Activated CD8-positive, alpha-beta memory T cell treated with anti-CD3 and anti-CD28 coated beads for 4 hours (primary cell): ENCODE measurements at places on chromosomes 6 and 20.

DNA sequence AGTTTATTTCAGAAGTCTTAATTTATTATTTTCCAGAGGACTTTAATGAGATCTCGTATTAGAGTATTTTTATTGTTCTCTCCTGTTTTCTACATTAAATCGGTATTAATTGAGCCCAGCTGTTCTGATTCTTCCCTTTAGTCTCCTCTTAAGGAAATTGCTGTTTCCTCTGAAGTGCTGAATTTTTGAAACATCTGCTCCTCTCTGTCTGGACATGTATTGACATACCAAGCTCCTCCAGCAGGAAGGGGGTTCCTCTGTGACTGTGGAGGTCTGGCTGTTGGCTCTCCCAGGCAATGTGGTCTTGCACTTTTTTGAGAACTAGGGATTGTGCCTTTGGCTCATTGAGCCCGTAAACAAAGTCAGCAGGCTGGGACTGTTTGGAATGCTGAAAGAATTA is 74.9 kb downstream of the MAP3K4 start:
- no peak for DNase-seq

DNA sequence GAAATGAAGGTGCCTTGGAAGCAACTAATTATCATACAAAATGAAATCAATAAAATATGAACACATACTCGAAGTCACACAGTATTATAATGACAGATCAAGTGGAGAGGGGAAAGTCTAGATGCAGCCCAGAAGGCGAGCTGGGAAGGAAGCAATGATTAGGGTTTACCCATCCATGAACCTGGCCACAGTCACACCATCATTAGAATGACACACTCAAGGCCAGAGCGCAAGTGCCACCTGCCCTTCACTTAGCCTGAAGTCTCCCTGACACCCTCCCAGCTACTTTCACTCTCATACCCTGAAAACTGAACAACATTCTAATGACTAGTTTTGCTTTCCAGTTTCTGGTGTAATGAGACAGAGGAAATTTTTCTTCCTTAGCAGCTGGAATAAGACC is 302.8 kb upstream of the JARID2 start:
- no peak for DNase-seq

DNA sequence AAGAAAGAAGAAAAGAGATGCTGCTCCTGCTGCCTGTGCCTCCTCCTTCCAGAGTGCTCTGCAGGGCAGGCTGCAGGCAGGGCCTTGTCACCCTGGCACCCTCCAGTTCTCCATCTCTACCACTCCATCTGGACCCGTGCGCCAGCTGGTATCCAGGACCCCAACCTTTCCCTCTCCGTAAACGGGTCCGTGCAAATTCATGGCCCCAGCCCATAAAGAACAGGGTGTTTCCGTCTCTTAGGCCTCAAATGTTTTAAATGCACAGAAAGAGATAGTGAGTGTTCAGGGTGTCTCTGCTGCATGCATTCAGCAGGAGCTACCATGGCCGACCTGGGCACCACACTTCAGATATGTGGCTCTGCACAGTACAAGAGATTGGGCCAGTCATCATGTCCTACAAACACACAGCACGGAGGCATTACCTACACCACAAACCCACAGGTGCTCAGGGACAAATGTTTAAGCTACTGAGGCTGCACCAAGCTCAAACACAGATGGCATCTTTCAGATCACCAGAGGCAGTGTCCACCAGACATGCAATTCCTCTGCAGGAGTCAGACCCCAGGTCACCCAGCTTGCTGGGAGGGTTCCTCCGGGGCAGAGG is 258.1 kb downstream of the DLL1 start:
- no peak for DNase-seq

GRCh38 chr20:1616858-1617434 is 2.9 kb downstream of the SIRPB1 start:
- DNase-seq, result no peak

- DNase-seq, result no peak
Measured at GRCh38 chr20:17795501-17796071, 95.8 kb downstream of the BANF2 start.

DNA sequence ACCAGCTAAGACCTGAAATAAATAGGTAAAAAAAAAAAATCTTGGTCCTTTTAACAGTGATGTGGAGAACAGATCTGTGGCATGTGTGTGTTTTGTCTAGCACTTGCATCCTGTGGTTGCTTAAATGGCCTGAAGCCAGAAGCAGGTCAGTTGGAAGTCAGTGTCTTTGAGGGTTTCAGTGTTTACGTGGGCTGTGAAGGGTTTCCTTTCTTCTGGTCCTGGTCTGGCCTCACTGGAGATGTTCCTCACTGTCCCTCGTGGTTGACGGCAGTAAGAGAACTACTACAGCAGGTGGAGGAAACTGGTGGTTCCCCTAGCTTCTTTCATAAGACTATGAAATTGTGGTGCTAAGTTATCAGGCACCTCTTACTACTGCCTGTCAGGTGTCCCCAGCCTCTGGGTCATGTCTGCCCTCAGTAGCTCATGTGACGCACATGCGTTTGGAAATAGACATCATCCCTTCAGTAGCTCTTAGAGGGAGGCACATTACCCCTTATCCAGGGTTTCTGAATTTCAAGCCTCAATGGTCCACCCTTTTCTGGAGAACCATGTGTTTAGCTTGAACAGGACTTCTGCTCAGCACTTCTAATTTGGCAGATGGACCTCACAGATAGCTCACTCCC is 59.4 kb upstream of the SCP2D1 start:
- DNase-seq, result no peak

GRCh38 chr6:39078695-39079094 is 30.1 kb downstream of the GLP1R start:
- DNase-seq, result no peak

DNA sequence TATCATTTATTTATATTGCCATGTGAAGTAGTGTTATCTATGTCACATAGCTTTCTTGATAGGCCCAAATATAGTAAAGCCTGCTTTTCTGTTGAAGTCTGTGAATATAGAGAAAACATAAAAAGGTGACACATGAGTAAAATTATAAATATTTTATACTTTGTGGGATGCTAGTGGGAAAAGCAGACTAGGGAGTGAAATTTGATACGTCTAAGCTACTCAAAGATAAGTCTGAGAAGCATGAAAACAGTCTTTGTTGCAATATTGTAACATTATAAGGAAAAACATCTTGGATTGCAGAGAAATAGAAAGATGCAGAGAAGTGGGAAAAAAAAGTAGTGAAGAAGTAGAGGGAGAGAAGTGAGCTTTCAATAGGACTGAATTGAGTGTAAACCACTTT is 75.4 kb downstream of the ZNF292 start:
- DNase-seq, result no peak

GRCh38 chr6:163748036-163748435 is 333.5 kb downstream of the QKI start:
- no peak for DNase-seq

- DNase-seq, result no peak
Measured at GRCh38 chr6:81875782-81876293, 123.4 kb upstream of the TENT5A start.

- no peak for DNase-seq
Measured at GRCh38 chr6:40997234-40997957, 41.6 kb downstream of the UNC5CL start.

- DNase-seq, result no peak
Measured at GRCh38 chr6:25623879-25624278, 28.1 kb upstream of the SCGN start.

DNA sequence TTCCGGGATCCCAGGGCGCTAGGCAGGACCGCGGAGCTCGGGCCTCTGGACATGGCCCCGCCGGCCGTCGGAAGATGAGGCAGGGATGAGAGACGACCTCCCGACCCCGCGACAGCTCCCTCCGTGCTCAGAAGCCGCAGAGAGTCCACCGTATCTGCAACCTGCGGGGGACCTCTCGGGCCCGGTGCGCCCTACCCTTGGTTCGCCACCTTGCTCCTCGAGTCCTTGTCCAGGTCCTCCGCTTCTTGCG is 301 bp downstream of the PPP1R3D start:
- no peak for DNase-seq

DNA sequence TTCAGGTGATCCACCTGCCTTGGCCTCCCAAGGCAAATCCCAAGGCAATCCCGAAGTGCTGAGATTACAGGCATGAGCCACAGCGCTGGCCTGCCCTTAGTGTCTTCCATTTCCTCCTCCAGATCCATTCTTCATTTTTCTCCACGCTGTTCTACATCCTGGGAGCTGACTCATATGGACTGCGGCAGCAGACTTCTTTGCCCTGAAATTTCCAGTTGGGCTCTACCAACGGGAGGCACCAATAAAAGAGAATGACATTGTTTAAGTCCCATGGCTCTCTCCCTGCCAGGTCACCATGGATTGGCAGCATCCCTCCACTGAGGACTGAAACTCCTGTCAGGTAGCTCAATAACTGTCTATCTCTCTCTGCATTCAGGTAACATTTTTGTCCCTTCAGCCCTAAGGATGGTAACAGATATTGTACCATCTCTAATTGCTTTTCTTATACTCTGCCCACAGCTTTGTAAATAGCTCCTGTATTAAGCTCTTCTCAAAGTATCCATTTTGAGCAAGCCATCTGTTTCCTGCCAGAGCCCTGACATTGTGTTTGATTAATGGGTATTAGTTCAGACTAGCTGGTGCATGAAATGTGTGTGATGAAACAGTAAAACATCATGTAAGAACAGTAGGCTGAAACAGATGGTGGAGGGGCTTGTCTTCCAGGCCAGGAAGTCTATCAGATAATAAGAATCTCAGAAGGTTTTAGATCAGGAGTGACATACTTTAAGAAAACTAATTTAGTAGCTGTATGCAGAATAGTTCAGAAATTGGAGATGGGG is 3.6 kb downstream of the TBCC start:
- DNase-seq, result no peak

DNA sequence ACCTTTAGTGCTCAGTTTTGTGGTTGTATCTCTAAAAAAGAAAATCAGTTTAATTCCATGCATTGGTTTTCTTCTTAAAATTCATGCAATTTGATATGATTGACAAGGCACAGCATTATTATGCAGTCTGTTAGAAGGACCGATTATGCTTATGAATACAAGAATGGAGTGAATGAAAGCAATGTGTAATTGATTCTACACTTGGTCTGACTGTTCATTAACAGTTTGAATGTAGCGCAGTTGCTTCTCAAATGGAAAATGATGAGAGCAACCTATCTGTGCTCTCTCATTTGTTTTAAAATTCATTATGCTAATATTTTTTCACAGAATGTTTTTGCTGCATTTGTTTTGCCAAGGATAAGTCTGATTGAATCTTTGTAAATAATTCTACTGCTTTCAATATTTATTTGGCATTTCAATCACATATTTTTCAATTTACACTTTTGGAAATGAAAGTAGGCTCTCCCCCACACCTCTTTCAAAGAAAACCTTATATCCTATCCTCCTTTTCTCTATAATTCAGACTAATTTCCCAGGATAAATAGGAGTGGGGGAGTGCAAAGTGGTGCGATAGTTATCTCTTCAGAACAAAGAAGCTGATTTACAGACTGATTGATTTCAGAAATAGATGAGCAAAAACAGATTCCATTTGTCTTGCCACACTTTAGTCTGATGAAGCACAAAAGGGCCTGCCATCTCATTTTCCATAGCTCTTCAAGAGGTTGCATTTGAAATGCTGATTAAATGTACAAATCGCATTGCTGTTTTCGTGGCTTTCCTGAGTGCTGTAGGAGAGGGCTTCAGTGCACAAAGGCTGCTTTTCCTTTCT is 885.3 kb upstream of the FLRT3 start:
- DNase-seq, result no peak

- DNase-seq, result no peak
Measured at GRCh38 chr6:147802459-147802858, 294.0 kb downstream of the SAMD5 start.

DNA sequence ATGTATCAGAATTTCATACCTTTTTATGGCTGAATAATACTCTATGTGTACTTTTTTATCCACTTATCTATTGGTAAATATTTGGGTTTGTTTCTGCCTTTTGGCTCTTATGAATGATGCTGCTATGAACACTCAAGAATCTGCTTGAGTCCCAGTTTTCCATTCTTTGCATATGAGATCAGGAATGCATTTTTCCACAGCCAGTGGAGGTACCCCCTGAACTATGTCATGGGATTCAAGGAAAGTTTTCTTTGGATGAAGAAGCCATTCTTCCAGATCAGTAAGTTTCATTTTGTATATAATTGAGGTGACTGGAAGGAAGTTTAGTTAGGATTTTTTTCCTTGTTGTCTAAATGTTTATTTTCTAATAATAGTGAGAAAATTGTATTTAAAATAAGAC is 40.9 kb downstream of the NKX2-4 start:
- DNase-seq, result no peak

DNA sequence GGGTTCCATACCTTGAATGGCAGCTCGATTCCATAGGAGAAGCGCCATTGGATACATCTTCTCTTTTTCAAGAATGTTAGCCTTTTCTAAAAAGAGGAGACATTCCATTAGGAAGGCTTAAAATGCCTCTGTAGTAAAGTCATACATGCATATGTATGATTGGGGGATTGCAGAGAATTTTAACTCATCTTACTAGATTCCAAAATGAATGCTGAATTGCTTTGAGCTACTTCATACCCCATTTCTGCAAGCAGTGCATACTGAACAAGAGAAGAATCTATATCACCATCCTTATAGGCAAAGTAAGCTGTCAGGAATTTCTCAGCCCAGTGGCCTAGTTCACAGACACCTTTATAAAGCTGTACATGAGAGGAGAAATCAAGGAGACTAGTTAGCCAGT is 80.3 kb downstream of the NDUFAF5 start:
- DNase-seq, result no peak

- DNase-seq, result no peak
Measured at GRCh38 chr6:16840291-16840690, 79.0 kb upstream of the ATXN1 start.

- no peak for DNase-seq
Measured at GRCh38 chr20:52785679-52786078, 186.5 kb upstream of the TSHZ2 start.

DNA sequence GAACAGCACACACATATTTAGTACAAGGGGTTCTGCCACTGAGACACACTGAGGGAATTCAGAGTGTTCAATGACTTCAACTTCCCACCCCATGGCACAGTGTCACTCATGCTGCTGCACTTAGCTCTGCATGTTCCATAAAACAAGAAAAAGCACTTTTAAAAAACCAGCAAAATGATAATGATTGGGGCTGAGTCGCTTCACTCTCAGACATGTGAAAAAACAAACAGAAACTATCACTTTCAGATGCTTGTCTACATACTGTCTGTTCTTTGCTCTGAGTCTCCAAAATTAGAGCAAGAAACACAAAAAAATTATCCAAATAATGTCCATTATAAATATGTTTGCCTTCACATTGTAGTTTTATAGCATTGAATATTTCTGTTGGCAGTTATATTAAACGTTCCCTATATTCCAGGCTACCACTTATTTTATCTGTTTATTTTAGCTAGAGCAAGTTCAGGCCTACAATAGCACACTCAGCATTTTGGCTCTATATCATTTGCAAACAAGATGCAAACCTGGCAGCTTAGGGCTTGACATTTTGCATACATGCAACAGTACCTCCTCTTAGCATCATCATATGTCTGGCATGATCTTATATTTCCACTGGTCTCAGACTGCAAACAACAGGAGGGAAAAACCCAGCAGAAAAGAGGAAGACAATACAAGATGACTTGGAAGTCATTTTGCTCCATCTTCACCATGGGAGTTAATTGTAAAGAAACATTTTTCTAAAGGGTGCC is 398.8 kb downstream of the HACE1 start:
- no peak for DNase-seq
